Lower leg skin (tissue), 4 donors: ENCODE measurements at places on chromosomes 16 and 17. TPM values are rescaled to one million over a fixed set of nuclear protein-coding genes. Genes with fewer than 3 reads are reported as not detected.

DNA sequence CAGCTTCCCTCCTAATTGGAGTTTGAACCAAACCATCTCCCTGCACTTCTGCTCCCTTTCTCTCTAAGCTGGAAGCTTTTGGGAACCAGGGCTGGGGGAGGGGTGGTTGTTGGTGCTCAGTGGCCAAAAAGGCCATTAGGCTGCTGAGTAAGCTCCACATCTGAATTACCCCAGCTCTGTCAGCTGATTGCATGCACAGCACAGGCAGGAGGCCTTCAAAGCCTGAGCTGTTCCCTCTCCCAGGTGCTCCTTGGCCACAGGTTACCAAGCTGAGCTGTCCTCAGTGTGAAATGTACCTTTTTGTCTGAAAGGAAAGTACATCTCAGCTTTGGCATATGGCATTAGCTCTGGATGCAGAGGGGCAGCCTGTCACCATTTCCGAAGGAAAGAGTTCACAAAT is 6.2 kb upstream of the TBKBP1 start:
- DNase-seq = no peak

GRCh38 chr16:81755915-81756614 is 23.0 kb upstream of the PLCG2 start:
- peak; percentile 86 for DNase-seq

GRCh38 chr16:5604770-5605169 is 507.2 kb upstream of the EEF2KMT start:
- DNase-seq = no peak

ST6GALNAC1 gene
- 2.4 TPM for total RNA-seq

DNA sequence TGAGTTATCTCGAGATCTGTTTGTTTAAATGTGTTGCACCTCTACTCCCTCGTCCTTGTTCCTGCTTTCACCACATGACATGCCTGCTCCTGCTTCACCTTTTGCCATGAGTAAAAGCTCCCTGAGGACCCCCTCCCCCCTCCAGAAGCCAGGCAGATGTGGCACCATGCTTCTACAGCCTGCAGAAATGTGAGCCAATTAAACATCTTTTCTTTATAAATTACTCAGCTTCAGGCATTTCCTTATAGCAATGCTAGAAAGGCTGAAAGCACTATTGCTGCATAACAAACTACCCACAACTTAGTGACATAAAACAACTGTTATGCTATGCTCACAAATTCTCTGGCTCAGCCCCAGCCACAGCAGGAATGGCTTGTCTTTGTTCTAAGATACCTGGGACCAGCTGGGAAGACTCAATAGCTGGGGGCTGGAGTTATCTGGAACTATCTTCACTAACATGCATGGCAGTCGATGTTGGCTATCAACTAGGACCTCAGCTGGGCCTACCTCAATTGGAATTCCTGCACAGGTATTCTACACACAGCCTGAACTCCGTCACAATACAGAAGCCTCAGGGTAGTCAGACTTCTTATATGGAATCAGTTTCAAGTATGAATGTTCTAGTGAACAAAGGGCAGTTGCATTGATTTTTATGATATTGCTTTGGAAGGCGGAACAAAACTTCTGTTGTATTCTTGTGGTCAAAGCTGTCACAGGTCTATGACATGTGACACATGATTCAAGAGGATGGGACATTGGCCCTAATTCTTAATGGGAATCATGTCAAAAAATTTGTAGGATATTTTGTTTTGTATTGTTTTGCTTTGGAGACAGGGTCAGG is 186.0 kb upstream of the PIRT start:
- no peak for DNase-seq

GRCh38 chr16:3065069-3065741 is at the start of gene IL32:
IL32 (plus strand) TSS chr16:3065640; CDS start chr16:3065812, 172 bp downstream.
- no peak for DNase-seq

DNA sequence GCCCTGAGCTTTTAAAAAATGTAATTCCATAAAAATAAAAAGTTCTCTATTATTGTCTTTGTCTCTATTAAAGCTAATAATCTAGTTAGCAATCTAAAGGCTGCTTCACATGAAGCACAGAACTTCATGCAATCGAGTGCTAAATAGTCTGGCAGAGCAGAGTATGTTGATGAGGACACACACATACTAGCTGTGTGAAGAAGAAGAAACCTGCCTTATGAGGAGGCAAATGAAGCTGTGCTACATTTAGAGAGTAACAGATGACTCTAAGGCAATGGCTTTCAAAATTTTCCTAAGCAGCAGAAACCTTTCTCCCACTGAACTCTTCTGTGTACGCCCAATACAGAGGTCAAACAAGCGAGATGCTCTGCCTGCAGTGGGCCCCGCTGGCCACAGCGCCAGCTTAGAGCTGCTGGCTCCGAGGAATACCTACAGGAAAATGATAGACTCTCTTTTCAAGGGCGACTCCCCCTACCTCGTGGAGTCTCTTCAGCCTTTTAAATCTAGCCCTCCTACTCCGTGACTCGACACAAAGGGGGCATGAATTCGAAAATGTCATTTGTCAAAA is 39.2 kb downstream of the GNA13 start:
- no peak for DNase-seq
